A549 (cell line): ENCODE measurements at places on chromosomes 5 and 9.

DNA sequence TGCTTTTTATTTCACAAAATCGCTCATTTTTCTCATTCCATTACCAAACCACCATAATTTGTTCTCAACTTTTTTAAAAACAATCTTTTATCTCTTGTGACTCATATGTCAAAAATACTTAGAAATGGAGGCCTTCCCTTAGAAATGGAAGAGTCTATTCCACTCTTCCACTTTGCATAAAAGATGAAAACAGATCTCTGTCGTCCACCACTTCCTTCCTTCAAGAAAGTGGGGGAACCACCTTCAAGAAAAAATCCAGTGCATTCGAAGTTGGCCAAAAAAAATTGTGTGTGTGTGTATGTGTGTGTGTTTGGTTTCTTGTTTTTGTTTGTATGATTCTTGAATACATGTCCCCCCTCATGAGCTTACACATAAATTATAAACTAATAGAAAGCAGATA, 628.8 kb upstream of the DMAC1 start:
- no peak for DNase-seq

DNA sequence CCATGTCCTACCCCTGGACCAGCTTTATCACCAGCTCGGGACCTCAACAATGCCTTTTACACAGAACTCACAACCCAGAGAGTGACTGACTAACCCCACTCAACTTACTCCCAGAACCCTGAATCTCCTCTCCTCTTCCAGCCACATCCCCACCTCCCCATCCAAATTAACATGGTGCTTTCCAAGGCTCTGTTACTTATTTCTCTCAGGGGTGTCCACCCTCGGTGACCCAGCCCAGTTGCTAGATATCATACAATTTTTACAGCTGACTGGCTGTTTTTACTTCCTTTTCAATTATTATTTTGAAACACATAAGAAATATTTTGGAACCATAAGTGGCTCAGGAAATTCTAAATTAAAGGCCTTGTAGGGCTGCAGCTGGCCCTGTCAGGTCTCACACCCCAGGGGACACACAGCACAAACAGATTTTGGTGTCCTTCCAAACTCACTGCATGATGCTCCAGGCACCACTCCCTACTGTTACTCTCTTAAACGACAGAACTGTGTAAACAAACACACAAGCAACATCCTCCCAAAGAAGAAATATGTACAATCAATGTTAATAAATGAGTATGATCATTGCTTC, 180.6 kb downstream of the ADAMTS12 start:
- DNase-seq = no peak

DNA sequence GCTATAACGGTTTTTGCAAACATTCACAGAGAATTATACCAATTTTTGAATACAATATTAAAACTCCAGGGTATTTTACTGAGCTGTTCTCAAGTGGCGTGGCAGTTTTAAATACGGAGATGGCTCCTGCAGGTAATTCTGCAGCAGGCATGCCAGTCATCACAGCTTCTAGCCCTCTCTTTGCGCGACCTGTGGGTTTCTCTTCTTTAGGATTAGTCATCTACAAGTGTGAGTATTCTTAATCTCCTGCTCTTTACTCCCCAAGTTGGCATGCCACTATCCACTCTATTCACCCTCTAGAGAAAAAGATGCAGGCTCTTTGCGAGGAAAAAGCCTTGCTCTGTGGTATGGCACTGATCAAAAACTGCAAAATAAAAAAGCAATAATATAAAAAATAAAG, 43.9 kb downstream of the ANKRD31 start:
- no peak for DNase-seq

- no peak for DNase-seq
Observed at GRCh38 chr5:59264013-59264412, 629.5 kb downstream of the PDE4D start.

DNA sequence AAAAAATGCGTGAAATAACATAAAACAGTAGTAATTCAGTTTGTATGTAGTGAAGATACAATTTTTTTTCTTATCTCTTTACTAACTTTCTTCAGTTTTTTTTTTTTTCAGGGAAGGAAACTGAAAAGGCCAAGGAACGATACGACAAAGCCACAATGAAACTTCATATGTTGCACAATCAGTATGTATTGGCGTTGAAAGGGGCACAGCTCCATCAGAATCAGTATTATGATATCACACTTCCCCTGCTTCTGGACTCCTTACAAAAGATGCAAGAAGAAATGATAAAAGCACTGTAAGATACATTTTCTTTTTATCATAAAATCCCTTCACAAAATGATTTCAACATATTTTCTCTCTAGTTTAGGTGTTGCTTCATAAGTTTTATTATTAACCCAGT, 120.0 kb downstream of the FER start:
- no peak for DNase-seq

- no peak for DNase-seq
Observed at GRCh38 chr9:92444841-92445240, 20.6 kb upstream of the OMD start.

GRCh38 chr5:126976520-126977172, 53.7 kb downstream of the MARCHF3 start:
- no peak for DNase-seq

GRCh38 chr5:98810206-98810605, 36.7 kb downstream of the RGMB start:
- no peak for DNase-seq

DNA sequence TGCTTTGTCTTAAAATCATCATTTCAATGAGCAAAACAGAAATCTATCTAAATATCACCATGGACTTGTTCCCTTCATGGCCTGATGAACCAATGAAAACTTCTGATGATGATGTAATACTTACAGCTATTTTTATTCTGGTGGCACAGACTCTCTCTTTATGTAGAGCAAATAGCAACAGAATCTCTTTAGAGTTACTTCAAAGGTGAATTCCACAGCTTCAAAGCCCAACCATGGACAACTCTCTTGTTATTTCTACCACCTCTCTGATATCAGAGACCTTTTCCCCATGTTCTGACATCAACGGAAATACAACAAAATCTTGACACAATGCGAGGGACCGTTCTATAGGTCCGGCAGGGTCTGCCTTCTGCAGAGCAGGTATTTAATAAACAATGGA, 70.1 kb downstream of the RETREG1 start:
- no peak for DNase-seq

GRCh38 chr9:88064554-88064953, 73.7 kb downstream of the SPATA31C2 start:
- no peak for DNase-seq

- DNase-seq = no peak
Observed at GRCh38 chr9:125444956-125445506, 183.4 kb downstream of the GAPVD1 start.

DNA sequence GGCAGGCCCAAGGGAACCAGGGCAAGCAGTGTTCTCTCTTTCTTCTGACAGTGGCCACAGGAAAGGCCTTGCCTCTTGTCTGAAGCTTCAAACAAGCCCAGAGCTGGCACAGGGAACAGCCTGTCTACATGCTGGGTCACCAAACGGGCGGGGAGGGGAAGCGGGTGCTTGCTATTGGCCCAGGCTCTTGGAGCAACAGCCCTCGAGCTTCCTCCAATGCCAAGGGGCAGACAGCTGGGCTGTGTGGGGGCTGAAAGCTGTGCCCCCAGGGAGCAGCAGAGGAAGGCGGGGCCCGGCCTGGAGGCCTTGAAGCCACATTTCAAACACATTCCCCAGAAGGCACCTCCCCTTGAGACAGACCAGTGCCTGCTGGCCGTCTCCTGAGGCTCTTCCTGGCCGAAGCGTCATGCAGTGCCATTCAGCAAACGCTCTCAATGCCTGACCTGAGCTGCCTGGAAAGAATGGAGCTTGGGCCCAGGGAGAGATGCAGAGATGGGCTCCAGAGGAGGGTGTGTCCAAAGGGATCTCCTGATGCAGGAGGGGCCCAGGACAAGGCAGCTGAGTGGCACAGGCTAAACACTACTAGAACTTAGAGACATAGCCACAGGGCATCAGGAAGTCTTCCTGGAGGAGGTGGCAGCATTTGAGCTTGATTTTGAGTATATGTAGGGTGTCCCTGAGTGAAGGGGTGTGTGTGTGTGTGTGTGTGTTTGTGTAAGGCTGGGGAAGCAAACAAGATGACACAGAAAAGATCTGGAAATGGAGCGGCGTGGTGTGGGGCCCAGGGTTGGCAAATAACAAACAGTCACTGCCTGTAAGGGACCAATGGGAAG, 2.5 kb downstream of the FIBCD1 start:
- peak; percentile 58 for DNase-seq
